HCT116 (cell line): ENCODE measurements at places on chromosomes 4 and X. TPM values are rescaled to one million over a fixed set of nuclear protein-coding genes. Genes with fewer than 3 reads are reported as not detected.
A peak's percentile ranks its signal among the peaks of the same experiment; 100 is the strongest.

DNA sequence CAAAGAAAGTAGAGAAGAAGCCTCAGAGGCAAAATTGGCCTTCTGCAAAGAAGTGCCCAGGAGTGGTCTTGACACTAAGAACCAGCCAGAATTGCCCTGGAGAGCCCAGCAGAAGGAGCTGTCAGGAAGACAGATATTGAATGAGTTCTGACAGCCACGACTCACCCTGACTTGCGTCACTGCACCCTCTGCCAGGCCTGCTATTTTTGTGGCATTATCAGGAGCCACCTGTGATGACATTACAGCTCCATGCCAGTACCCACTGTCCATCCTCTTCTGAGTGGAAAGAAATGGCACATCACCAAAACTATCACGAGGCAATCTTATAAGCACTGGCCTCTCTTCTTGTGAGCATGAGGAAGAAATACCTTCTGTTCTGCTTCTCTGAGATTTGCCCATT lies 67.7 kb downstream of the SMIM20 start:
- H3K27me3 ChIP-seq, result no peaks in the 10 kb centered on the region
- no peak overlapping the region for H3K4me3 ChIP-seq
- H3K36me3 ChIP-seq, result no peaks in the 10 kb centered on the region
- no peak for DNase-seq
- H3K27ac ChIP-seq, result no peak overlapping the region
- no peaks in the 10 kb centered on the region for H3K4me1 ChIP-seq

Gene TMEM150C
- 1.2 TPM for total RNA-seq

GRCh38 chr4:120517966-120518365 lies 404.6 kb downstream of the PRDM5 start:
- DNase-seq, result peak; percentile 63
- H3K4me1 ChIP-seq, result peaks cover 2% of the 10 kb centered on the region; the same call in 1 of the 2 replicates
- H3K27me3 ChIP-seq, result no peaks in the 10 kb centered on the region
- H3K27ac ChIP-seq, result no peak overlapping the region
- no peaks in the 10 kb centered on the region for H3K36me3 ChIP-seq

DNA sequence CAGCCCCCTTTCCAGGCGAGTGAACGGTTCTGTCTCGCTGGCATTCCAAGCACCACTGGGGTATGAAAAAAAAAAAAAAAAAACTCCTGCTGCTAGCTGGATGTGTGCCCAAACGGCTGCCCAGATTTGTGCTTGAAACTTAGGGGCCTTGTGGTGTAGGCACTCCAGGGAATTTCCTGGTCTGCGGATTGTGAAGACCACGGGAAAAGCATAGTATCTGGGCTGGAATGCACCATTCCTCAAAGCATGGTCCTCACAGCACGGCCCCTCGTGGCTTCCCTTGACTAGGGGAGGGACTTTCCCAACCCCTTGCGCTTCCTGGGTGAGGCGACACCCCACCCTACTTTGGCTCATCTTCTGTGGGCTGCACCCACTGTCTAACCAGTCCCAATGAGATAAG lies 516.8 kb upstream of the FAM241A start:
- no peak for DNase-seq
- H3K27ac ChIP-seq, result no peak overlapping the region
- no peaks in the 10 kb centered on the region for H3K27me3 ChIP-seq
- no peaks in the 10 kb centered on the region for H3K4me1 ChIP-seq

- no peaks in the 10 kb centered on the region for H3K27me3 ChIP-seq
- H3K36me3 ChIP-seq, result no peaks in the 10 kb centered on the region
- H3K4me1 ChIP-seq, result peaks cover 33% of the 10 kb centered on the region
- H3K27ac ChIP-seq, result peak overlapping the region; percentile 78
Observed at GRCh38 chr4:40910706-40911105, 161.0 kb downstream of the NSUN7 start.

Gene ARHGEF38
- not detected for total RNA-seq

DNA sequence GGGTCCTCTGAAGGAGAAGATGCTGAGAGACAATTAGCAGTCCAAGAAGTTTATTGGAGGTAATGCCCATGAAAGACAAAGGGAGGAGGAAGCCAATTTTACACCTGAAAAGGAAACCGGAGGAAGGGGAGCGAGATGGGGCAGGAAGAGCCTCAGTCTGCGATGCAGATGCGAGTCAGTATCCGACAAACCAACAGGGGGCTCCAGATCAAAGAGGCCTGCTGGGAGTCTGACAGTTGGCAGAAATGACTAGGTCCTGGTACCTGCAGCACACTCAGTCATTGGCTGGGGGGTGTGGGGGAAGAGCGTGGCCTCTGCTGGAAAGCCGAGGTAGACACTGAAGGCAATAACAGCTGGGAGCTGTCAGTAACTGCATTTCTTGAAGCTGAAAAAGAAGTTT lies 231.1 kb upstream of the CENPE start:
- no peak overlapping the region for H3K4me3 ChIP-seq
- peak; percentile 38 for DNase-seq
- H3K27ac ChIP-seq, result no peak overlapping the region
- H3K27me3 ChIP-seq, result no peaks in the 10 kb centered on the region

GRCh38 chr4:113637363-113637762 lies 124.2 kb downstream of the CAMK2D start:
- H3K27me3 ChIP-seq, result no peaks in the 10 kb centered on the region
- H3K36me3 ChIP-seq, result no peaks in the 10 kb centered on the region
- no peak for DNase-seq
- no peak overlapping the region for H3K27ac ChIP-seq
- no peak overlapping the region for H3K4me3 ChIP-seq
- H3K4me1 ChIP-seq, result peaks cover 19% of the 10 kb centered on the region
